HFF-Myc (cell line): ENCODE measurements at places on chromosomes 7 and 10.

- DNase-seq, result no peak
Observed at GRCh38 chr7:128831178-128831993, 1.2 kb downstream of the FLNC start.

DNA sequence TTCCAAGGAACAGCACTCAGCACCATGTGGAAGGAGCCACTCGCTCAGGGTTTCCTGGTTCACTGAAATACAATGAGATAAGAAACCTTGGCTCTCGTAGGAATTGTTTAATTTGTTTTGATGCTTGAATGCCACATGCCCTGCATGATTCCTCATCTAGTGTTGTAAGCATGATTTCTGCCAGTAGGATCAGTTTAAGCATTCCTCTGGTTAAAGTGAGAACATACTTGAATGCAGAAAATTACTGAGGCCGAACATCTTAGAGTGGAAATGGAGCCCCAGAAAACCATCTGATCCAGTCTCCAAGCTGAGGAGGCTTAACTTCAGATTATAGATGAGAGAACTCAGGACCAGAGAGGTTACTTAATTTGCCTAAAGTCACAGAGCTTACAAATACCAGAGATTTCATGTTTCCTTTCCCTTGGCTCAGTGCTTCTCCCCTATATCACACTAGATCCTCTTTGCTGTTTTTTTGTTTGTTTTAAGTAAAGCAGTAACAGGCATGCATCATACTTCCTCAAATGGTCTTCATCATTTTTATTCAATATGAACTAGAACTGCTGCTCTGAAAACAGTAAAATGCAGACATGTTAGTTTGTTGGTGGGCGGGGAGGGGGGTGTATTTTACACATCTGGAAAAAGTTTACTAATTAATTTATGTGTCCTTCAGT, 125.1 kb downstream of the ADAM12 start:
- DNase-seq, result no peak

GRCh38 chr10:23344241-23344841, at the start of gene C10orf67:
Gene C10orf67 (minus strand): TSS chr10:23344797. CDS start chr10:23344774, 23 bp downstream.
- no peak for DNase-seq

GRCh38 chr7:103929901-103930311, 59.6 kb downstream of the RELN start:
- DNase-seq, result no peak

- DNase-seq, result peak; percentile 97
Observed at GRCh38 chr10:91901784-91902677, 7.3 kb downstream of the FGFBP3 start.

DNA sequence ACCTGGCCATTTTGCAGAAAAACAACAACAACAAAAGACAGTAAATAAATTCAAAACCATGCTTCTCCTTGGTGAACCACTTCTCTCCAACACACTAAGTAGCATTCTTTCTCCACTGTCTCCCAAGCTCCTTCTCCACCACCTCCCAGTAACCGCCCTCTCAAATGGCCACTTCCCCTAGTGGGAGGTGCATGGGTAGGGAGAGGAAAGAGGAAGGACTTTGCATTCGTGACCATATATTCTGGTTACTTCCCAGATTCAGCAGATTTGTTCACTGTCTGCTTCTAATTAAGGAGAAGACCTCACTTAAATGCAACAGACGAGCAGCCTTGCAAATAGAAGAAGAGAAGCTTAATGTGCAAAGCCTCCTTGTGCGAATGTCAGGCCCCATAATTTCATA, 166.8 kb downstream of the SORCS1 start:
- no peak for DNase-seq

DNA sequence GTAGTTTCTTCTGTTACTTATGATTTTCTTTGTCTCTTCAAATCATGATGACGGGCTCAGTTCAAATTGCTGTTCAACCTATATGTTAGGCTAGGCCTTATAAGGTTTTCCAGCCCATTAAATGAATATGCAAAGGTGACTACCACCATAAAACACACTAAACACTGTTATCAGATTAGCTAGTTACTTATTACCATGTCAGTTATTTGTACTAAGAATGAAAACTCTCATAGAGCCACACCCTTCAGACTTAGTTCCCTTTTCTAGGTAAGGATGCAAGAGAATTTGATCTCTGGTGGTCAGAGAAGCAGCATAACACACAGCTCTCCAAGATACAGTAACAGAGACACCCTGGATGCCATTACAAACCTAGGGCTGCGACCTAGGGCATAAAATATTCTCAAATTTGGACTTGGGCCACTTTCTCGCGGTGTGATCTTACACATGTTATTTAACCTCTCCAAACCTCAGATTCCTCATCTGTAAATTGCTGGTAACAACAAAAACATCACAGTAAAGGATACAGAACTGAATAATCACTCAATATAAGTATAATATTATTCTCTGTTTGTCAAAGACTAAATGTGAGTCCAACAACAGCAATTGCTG, 35.6 kb downstream of the ANKMY2 start:
- no peak for DNase-seq
